ENCODE measurements at places on chromosomes 5 and 9.

GRCh38 chr5:142974409-142974808 lies 204.2 kb downstream of the ARHGAP26 start:
- no peak for DNase-seq

GRCh38 chr9:137753192-137753765 lies 124.3 kb upstream of the CACNA1B start:
- no peak for DNase-seq

DNA sequence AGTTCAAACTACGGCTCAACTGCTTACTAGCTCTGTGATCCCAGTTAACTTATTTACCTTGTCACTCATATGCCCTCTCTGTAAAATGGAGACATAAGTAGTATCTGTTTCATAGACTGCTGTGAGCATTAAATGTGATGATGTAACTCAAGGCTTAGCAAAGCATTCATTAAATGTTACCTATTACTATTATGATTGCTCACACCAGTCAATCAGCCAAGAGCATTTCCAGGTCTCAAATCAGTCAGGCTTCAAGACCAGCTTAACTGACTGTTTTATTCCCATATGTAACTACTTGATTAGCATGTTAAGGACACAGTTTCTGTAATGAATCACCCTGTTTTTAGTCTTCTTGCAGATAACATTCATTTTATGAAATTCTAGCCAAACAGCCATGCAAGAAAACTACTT lies 413.3 kb downstream of the MLLT3 start:
- no peak for DNase-seq

- DNase-seq = peak; percentile 75
Observed at GRCh38 chr9:85420750-85421149, 321.0 kb downstream of the AGTPBP1 start.

DNA sequence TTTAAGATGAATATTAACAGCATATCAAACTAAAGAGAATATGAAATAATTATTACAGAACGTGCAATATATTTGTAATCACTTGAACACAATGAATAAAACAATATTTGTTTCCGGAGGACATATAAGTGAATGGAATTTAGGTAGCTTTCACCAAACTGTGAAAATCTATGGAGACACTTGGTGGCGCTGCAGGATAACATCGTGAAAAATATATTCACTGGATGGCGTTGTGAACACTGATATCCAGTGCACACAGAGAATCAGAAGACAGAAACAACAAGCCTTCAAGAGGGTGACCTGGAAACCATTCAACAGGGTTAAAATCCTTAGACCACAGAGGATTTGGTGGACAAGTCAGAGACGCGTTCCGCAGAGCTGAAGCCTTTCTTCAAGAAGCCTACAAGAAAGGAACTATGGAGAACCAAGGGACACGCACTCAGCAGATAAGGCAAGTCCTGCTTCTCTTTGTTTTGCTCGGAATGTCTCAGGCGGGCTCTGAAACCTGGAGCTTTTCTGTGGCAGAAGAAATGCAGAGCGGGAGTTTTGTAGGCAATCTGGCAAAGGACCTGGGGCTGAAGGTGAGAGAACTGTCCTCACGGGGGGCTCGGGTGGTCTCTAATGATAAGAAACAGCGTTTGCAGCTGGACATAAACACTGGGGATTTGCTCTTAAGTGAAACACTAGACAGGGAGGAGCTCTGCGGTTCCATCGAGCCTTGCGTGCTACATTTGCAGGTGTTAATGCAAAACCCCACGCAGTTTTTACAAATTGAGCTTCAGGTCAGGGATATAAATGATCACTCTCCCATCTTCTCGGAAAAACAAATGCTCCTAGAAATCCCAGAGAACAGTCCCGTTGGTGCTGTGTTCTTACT lies at the start of gene PCDHB11:
Gene PCDHB11 (plus strand): TSS at position 269 of the 877 bp plus-strand sequence. CDS start 148 bp downstream, at position 417.
- no peak for DNase-seq

DNA sequence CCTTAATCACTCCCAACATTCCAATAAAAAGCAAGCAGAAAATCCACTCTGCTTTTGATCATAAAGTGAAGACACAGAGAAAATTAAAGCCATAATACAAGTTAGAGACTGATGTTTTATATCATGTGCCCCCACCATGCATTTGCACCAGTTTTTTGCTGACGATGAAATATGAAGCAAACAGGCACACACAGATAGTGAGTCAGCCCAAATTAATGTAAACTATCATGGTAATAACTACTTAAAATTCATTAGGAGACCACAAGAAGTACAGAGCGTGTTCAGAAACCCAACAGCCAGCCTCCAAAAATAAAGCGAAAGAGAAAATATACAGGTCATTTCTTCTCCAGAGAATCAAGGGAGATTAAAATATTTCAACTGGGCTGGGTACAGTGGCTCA lies 46.4 kb upstream of the KDM4C start:
- DNase-seq = no peak

DNA sequence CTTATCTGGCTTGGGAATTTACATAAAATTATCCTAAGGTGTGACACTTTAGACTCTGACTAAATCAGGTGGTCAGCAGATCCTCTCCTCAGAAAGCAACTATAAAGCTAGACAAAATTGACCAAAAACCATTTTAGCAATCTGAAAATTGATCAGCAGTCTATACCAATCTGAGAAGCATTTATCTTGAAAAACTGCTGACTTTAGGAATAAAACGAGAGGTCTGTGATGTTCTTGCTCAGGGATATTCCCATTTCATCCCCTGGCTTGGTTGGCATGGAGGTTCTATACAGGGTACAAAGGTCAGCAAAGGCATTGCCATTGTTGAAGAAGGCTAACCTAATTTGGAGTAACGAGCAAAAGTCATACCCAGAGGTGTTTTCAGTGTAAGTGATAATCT lies 11.7 kb downstream of the SPINK5 start:
- no peak for DNase-seq

- DNase-seq = peak; percentile 74
Observed at GRCh38 chr5:83924891-83925290, 204.2 kb upstream of the HAPLN1 start.

DNA sequence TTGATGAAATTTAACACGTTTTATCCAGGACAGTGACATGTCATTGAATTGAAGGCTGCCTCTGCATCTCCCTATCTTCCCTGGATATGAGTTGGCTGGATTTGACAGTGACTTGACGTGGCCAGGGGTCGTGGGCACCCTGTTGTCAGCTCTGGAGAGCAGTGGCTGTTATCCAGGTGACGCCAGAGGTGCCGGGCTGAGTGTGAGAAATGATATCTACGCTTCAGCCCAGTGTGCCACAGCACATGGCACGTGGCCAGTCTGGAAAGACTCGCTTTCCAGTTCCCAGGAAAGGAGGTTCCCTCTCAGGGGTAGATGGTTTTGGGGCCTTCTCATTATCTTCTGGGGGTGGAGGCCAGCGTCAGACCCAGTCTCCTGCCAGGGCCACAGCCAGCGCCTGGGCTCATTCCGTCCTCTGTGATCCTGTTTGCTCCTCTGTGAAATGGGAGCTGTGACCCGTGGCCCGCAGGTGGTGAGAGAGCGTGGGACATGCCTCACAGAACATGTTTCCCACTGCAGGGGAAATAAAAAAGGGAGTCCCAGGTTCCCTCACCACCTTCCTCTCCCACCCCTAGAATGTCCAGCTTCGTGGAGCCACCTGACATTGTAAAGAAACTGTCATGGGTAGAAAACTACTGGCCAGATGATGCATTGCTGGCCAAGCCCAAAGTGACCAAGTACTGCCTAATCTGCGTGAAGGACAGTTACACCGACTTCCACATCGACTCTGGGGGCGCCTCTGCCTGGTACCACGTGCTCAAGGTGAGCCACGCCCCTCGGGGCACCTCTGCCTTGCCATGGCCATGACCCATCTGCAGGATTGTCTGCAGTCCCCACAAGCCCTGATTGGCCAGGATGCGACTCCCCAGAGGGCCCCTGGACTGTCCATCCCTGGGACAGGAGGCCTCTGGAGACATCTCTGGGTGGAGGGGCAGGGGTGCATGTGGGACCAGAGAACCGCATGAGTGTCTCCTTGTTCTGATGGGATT lies 76.5 kb downstream of the PHF2 start:
- DNase-seq = no peak

- no peak for DNase-seq
Observed at GRCh38 chr5:109756543-109757185, 66.9 kb downstream of the MAN2A1 start.

GRCh38 chr9:124202447-124202971 lies 55.2 kb upstream of the NEK6 start:
- DNase-seq = no peak

DNA sequence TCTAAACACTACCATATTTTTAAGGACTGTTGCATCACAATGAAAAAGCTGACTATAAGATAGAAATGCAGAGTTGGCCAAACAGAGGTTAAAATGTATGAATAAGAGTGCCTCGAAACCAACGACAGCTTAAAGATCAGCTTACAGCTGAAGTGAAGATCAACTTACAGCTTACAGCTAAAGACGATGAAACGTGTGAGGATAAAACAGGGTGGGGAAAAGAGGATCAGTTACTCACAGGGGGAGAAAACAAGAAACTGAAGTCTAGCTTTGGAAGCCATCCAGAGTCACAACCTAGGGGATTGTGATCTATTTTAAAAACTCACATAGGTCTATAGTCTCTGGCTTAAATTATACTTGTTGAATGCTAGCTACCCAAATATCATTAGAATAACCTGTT lies 220.0 kb downstream of the SNCAIP start:
- DNase-seq = no peak
